NCI-H1048 (cell line): ENCODE measurements at places on chromosomes 5 and 9.

DNA sequence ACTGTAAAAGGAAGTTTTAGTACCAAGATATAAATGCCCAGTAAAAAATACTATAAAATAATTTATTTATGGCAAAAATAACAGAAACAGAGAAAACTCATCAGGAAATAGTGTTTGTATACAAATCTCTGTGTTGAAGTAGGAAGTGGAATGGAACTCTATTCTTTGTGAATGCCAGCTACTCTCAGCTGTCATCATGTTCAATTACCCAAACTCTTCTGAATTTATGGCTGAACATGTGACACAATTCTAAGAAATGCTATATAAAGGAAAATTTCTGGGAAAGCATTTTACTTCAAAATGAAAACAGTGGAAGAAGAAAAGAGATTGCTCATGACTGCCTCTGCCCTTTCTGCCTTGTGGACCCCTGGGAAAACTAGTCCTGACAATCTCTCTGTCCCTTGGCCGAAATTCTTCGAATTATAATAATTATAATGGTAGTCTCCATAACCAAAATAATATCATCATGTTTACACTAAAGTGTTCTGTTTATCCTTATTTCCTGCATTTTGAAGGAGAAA lies 522.3 kb upstream of the ST8SIA4 start:
- DNase-seq, result no peak

GRCh38 chr5:1420211-1421195 lies 24.7 kb downstream of the SLC6A3 start:
- DNase-seq, result no peak

DNA sequence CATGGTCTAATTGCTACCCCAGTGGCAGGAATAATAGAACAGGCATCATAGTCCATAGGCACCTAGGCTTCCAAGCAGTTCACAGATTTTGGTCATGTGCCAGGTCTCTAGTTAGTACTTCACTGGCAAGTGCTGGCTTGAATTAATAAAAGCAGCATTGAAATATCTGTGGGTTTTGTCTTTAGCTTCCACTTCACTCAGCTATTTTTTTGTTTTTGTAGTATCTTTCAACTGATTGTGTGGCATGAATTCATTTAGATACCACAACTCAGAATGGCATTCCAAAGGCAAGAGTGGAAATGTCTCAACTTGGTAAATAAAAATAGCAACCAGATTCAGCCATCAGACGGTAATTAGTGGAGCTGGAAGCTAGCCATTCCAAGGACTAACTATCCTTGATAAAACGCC lies 27.9 kb upstream of the ITGA2 start:
- DNase-seq, result no peak

- DNase-seq, result no peak
Measured at GRCh38 chr9:86545090-86545489, 190.9 kb upstream of the TUT7 start.

GRCh38 chr9:42396318-42396717 lies 212.9 kb downstream of the SPATA31A6 start:
- DNase-seq, result no peak

- no peak for DNase-seq
Measured at GRCh38 chr5:13814301-13814700, 130.2 kb downstream of the DNAH5 start.

DNA sequence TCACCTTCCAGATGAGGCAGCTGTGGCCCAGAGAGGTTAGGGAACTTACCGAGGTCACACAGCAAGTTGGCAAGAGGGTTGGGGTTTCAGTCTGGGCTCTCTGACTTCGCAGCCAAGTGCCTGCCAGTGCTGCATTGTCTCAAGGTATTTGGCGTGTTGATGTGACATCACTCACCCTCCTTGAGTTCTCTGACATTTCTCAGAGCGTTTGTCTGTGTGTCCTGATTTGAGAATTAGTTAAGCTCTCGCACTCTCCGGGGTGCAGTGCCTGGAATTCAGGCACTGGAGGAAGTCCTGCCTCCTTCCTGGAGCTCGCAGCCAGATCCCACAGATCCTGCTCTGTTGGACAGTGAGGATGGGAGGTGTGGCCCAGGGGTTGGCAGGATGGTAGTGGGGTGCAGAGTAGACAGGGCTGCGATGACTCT lies 25.7 kb downstream of the WWC1 start:
- DNase-seq, result no peak

DNA sequence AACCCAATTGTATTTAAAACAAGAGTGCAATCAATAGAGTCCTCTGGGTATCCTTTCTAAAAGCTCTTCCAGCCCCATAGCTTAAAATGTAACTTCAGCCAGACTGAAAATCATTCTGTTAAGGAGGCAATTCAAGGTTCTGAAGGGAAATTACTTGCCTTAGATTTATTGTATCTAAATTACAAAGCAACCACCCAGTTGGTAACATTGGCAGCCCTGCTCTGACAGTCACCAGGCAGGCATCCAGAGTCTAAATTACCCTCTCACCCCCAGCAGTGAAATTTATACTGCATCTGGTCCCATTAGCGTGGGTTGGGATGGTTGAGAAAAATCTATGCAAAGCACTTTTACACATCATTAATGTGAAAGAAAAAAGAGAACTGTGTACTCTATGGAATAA lies 514.7 kb downstream of the MTRR start:
- no peak for DNase-seq

- DNase-seq, result no peak
Measured at GRCh38 chr5:90112033-90112692, 297.4 kb downstream of the CETN3 start.

GRCh38 chr5:61933787-61934626 lies 372.0 kb upstream of the KIF2A start:
- peak; percentile 14 for DNase-seq

DNA sequence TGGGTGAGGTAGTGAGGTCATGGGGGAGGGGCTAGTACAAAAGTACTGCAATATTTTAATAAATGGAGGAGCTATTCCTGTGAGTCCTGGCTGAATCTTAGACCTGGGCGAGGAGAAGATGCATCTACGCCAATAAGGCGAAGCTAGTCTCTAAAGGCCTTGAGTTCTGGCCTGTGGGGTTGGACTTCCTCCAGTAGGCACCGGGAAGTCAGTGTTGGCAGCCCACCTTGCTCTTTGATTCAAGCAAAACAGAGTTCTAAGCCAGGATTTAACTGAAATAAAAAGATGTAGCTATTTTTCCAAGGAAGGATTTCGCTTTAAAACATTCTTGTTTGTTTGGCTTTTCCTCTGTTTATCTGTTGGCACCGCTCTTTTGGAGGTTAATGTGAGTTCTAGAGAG lies 244.6 kb downstream of the KIF4B start:
- DNase-seq, result no peak

GRCh38 chr9:34599546-34599945 lies 10.0 kb upstream of the CNTFR start:
- no peak for DNase-seq

- DNase-seq, result peak; percentile 32
Measured at GRCh38 chr9:116572095-116572748, 114.9 kb upstream of the TRIM32 start.

- DNase-seq, result no peak
Measured at GRCh38 chr5:23405316-23406068, 101.9 kb upstream of the PRDM9 start.

GRCh38 chr5:99973779-99974178 lies 561.4 kb upstream of the FAM174A start:
- no peak for DNase-seq

- no peak for DNase-seq
Measured at GRCh38 chr9:36298566-36298965, 40.3 kb upstream of the GNE start.

DNA sequence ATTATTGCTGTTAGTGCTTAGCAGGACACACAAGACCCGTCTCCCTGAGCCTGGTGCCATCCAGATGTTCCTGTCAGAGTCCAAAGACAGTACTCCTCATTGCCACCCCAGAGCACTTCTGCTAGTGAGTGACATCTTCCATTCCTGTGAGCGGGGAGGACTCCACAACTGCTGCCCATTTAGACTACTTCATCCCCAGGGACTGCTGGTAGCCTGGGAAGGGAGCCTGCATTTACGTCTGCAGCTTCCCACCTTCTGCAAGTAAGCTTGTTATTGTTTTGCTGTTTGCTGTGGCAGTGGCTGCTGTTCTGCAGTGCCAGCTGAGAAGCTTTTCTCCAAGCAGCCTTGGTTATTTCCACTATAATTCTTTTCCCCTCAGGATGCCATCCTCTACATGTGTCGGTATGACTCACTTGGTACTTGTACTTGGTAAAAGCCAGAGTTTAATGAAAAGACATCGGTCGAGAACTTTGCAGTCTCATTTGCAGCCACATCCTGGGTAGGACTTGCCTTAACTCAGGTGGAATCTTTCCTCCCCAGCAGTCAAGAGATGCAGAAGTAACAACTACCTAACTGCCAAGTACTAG lies 10.6 kb upstream of the MAP1B start:
- no peak for DNase-seq

- DNase-seq, result no peak
Measured at GRCh38 chr9:98057138-98057799, 737 bp downstream of the NANS start.

GRCh38 chr5:144042156-144042555 lies 128.3 kb downstream of the YIPF5 start:
- no peak for DNase-seq

DNA sequence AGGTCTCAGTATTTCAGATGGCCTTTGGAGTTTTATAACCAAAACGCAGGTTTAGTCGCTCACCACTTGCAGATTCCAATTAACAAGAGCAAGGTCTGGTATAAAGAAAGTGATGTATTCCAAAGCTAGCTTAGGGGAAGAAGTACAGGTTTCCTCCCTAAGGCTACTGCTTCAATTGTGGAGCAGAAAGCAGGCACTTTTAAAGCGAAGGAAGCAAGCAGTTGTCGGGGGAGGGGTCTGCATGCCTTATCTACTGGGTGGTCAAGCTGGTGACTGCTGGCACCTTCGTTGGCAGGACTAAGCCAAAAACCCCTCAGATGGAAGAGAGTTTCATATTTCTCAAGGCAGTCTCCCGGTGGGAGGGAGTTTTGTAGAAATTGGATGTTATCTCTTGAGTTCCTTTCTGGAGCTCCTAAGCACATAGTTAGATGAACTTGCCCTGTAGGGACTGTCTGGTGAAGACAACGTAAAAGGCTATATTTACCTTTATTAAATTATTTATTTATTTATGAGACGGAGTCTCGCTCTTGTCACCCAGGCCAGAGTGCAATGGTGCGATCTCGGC lies 1.6 kb upstream of the TMEM245 start:
- DNase-seq, result no peak

- no peak for DNase-seq
Measured at GRCh38 chr9:133943781-133944745, 48.1 kb downstream of the VAV2 start.

DNA sequence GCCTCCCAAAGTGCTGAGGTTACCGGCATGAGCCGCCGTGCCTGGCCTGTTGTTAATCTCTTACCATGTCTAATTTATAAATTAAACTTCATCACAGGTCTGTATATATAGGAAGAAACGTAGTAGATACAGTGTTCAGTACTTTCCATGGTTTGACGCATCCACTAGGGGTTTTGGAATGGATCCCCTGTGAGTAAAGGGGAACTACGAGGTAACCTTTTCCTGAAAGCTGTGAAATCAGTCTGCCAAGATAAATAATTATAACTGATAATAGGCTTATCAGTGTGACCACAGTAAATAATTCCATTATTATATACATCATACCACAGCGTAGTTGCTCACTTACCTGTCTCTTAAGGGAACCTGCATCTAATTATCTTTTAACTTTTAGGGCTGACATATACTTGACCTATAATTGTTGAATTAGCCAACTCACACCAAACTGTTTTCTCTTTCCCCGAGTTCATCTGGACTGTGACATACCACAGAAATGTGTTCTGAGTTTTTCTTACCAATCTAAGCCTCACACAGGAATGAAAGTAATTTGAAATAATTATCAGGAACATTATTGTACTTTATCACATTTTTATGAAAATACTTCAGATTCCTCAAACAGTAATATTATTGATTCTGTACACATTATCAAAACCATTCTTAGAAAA lies 42.9 kb downstream of the DAPK1 start:
- no peak for DNase-seq

GRCh38 chr5:136033848-136034247 lies 5.1 kb downstream of the TGFBI start:
- DNase-seq, result no peak

DNA sequence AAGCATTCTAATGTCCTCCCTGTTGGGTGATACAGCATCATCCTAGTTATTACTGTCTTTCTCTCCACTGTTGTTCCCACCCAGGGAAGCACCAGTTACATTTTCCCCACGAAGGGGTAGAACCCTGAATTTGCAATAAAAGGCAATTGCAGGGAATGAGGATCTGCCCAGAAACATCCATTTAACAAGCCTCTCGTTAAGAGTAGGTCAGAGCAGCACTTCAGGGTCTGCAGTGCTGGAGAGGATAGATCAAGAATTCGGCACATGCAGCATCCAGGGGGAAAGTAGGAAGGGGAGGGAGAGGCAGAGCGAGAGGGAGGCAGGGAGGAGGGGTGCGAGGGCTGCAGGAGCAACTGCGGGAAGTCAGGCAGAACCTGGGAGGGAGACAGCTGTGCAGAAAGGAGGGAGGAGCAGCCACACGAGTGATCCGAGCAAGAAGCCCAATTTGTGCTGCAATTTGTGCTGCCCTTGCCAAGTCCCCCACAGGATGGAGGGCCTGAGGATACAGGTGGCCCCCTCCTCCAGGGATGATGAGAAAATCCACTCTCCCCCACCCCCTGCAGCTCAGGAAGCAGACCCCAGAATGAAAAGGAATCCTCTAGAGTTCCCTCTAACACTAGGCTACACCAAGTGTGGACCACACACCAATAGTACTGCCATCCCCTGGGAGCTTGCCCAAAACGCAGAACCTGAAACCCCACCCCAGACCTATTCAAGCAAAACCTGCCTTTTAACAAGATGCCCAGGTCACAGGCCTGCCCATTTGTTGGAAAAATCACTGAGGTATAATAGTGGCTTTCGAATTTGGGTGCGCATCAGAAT lies 62.2 kb downstream of the EPB41L4B start:
- DNase-seq, result no peak

GRCh38 chr5:10985721-10986110 lies 224.7 kb upstream of the DAP start:
- DNase-seq, result no peak

DNA sequence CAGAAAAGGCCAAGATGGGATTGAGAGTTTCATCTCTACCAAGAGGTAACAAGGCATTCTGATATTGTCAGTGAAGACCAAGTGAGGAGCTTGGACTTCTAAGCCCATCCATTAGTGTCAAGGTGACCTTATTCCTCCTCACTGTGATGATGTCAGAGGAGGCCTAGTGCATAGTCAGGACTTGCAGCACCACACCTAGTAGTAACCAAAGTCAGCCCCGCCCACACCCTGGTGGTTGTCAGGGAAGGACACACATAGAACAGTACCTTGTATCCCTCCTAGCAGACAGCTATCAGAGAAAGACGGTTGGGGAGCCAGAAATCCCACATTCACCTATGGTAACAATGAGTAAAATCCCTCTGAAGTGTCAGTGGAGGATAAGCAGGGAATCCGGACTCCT lies 111.7 kb downstream of the AP3B1 start:
- no peak for DNase-seq

DNA sequence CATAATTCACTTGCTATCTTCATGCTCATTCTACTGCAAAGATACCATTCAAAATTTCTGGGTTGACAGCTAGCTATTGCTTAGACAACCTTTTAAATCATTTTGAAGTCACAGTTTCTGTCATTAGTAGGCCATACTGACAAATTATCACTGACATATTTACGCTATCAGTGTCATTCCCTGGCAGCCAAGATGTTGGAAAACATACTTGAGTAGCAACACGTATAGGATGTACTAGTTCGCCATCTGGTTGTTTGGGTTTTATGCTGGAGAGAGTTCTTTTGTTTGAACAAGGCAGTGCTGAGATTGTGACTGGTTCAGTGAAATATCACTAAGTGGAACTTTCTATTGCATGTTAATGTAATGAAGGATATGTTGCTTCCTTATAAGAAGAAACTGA lies 621.9 kb downstream of the DTWD2 start:
- no peak for DNase-seq
